H9 (cell line): ENCODE measurements at places on chromosomes 3 and 15.

DNA sequence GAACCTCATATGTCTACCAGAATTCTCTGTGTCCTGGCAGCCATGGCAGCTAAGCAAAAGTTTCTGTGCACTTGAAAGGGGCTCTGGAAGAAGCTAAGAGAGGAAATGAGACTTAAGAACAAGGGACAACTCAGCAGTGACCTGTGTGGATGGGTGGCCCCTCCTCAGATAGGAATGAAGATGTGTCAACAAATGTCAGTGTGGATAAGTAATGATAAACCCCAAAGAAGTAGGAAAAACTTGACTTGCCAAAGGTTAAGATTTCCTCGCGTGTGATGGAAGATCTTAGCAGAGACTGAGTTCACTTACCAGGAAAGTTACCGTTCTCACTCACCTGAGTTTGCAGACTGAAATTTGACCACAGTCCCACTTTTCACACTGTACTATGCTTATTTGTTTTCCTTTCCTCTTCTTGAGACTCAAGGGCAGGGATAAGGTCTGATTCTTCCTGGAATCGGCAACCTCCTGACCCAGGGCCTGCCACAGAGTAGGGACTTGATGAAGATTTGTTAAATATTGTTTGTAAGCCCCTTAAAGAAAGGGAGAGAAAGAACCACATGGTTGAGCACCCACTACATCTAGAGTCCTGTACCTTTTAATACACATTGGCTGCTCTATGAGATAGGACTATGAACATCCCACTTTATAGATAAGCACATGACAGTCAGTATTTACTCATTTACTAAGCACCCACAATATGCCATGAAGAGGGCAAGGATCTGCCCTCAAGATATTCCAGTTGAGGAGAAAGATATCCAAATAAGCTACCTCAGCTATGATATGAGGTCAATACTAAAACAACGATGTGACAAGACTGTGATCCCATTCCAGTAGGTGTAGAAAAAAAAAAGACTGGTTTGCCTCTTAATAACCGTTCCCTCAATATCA, 7.3 kb upstream of the HRH1 start:
- DNase-seq: no peak

DNA sequence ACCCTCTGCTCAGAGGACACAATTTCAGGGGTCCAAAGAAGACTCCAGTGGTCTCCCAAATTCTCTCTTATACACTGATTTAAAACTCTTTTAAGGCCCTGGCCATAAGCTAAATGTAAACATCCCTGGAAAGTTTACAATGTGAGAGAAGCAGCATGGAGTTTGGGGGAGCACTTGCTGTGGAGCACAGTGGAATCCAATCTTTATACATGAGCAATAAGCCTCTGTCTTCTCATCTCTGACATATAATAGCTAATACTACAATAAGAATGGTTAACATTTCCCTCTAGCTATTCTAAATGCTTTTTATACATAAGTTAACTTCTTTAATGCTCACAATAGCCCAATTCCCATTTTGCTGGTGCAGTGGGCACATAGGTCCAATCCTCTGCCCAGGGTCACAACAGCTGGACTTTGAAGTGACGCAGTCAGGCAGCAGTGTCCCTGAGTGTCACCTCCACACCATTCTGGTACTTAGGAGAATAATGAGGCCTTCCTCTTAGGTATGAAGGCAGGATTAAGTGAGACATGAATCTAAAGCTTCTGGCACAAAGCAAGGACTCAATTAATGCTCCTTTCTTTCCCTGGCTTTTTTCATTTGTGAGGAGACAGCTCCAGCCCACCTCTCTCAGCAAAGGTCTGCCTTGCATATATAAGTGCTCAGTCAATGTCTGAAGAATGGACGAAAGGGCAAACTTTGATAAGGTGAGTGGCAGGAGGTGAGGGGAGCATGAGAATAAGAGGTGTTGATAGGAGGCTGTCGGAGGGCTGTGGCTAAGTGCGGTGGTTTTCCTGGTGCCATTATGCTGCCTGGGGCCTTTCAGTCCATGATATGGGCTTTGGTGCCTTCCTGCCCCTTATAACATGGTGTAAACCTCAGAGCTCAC, 26.3 kb downstream of the CCNL1 start:
- DNase-seq: no peak

- no peak for DNase-seq
These were observed 53.1 kb downstream of the SLC4A7 start for GRCh38 chr3:27431116-27431515.

DNA sequence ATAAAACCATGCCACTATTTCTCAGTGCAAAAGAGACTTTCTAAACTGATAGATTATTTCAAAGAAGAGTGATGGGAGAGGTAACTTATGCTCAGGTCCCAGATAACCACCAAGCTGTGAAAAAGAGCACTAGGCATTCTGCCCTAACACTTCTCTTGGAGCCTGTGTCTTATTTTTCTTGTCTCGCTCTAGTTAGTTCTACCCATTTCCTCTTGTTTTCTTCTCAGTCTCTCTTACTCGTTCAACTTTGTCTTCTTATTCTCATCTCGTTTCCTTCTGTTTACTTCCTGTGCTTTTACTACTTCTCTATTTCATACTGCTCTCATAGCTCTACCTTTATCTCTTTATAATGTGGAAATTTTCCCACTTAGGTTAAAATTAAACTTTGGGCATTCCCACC, 91.8 kb upstream of the CGNL1 start:
- DNase-seq: no peak

DNA sequence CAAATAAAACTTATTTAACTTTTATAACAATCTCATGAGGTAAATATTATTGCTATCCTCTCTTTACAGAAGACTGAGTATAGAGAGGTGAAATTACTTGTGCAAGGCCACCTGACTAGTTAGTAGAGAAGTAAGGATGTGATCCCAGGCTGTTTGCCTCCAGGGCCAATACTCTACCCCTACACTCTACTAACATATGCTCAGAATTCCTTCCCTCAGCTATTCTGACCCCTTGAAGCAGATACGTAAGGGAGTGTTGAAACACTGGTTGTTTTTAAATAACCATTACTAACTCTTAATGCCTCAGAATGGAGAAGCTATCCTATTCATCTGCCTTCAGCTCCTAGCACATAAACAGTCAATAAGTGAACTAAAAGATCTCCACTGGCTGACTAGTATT, 24.1 kb downstream of the CSTA start:
- no peak for DNase-seq

GRCh38 chr3:58564456-58565160, 12.6 kb downstream of the FAM107A start:
- DNase-seq: peak; percentile 23

DNA sequence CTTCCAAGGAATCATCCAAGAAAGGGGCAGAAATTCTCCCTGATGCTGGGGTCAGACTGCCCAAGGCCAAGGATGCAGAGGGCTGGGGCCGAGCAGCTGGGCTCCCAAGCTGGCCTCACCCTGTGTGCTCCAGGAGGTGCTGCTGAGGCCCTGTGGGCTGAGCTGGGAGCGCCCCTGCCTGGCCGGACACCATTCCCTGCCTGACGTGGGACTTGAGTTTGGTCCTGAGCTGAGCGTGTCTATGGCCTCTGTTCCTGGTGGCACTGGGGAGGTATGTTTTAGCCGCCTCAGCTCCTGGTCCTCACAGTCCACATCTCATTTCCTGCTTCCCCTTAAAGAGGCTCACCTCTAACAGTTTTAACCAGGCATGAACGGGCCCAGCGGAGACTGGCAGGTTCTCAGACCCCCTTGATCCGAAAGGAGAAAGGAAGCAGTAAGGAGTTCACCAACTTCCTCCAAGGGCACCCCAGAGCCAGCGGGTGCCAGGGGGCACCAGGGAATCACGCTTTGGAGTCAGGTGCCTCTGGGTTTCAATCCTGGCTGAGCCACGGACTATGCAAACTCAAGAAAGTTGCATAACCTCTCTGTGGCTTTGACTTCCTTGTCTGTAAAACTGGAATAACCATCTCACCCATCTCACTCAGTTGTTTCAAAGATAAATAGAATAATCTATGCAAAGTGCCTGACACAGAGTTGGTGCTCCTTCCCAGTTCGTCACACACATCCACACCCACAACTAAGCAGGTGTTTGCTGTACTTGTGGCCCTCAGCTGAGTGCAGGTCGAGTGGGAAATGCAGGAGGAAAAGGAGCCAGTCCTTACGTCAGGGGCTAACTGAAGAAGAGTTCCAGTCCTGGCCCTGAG, 48.6 kb downstream of the SLC12A8 start:
- peak; percentile 80 for DNase-seq

GRCh38 chr3:73520931-73521461, 103.7 kb downstream of the PDZRN3 start:
- DNase-seq: no peak

DNA sequence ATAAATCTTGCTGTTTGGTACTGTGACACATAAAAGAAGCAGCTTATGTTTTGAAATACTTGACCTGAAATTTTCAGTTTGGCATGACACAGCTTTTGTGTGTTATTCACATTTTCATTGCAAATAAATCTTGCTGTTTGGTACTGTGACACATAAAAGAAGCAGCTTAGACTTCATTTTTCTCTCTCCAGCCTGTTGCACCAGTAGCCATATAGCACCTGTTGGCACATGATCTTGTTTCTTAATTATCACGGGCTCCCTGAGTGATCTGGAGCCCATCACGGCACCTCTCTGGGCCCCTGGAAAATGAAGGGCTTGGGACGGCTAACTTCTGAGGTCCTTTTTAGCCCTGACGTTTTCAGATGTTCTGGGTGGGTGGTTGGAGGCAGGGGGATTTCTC, 77.4 kb upstream of the SLCO3A1 start:
- no peak for DNase-seq

- peak; percentile 48 for DNase-seq
These were observed 28.9 kb upstream of the ICE2 start for GRCh38 chr15:60507596-60508424.

DNA sequence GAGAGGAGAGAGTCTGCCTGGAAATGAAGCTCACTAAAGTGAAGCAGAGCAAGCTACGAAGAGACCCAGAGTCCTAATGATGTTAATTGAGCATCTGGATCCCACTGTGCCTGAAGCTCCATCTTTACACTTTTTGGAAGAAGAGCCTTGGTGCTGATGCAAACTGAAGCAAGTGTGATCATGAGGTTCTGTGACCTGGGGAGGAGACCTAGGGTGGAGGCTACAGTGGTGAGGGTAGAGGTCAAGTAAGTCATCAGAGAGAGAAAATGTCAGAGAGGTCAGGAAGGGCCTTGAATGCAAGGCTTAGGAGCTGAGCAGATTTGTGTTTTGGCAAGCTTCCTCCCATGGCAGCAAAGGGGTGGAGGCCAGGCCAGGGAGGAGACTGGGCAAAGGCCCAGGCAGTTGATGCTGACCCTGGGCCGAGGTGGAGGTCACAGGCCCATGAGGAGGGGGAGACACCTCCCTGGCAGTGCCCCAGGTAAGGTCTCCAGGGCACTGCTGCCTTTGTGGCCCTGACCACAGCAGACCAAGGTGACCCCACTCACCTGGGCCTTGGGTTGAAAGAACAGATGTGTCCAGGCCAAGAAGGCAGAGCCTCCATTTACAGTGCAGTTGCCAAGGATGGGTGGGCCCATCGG, 1.6 kb downstream of the GRIP2 start:
- DNase-seq: no peak

GRCh38 chr15:60901647-60902046, 327.5 kb downstream of the RORA start:
- DNase-seq: no peak

- no peak for DNase-seq
These were observed 198.4 kb downstream of the ADAMTS17 start for GRCh38 chr15:100143378-100143777.

- DNase-seq: no peak
These were observed 7.8 kb upstream of the CCR1 start for GRCh38 chr3:46215810-46216414.

DNA sequence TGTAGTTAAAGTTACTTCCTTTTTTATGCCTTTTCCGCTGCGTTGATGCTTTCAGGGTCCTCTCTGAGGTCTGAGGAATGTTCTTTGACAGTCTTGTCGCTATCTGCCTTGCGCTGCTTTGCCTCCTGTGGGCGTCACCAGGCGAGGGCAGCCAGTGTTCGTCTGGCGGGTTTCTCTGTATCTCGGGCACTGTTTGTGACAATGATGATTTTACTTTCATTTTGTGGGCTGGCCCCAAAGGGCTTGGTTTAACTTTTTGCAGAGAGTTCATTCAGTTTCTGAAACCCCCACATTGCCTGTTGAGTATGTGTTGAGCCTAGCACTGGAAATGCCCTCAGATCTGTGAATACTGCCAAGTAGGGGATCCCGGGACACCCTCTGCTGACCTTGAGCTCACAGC, 24.6 kb upstream of the SACM1L start:
- no peak for DNase-seq

DNA sequence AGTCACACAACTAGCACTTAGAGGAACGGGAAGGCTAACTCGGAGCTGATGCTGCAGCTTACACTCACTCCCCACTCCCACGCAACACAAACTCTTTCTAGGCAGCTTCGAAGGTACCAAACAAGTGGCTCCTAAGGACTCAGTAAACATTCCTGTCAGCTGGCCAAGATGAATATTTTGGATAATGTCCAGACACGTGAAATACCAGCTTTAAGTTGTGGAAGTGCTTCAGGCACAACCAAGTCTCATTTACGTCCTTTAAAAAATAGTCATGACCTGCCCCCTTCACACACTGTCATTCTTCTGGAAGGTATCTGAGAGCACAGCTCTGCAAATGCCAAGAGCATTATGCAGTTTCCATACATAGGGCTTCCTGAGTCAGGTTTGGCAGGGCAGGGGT, 1005.9 kb upstream of the CFAP20DC start:
- DNase-seq: no peak
